Naive B cell (primary cell): ENCODE measurements at places on chromosomes 1 and 21. TPM values are rescaled to one million over a fixed set of nuclear protein-coding genes. Genes with fewer than 3 reads are reported as not detected.

CD2 gene
- 1.1 TPM for polyA plus RNA-seq

DYNLT5 gene
- not detected for polyA plus RNA-seq

CDKN2C gene
- polyA plus RNA-seq = 1.1 TPM

SEMA4A gene
- polyA plus RNA-seq = 34.9 TPM

TFF3 gene
- not detected for polyA plus RNA-seq

HCN3 gene
- polyA plus RNA-seq = not detected

AK2 gene
- 130 TPM for polyA plus RNA-seq

TNFRSF9 gene
- polyA plus RNA-seq = not detected

WNT4 gene
- polyA plus RNA-seq = not detected

VSIG8 gene
- not detected for polyA plus RNA-seq

PERM1 gene
- polyA plus RNA-seq = not detected

PLA2G2A gene
- polyA plus RNA-seq = not detected

CELA3B gene
- polyA plus RNA-seq = not detected

RGS2 gene
- 83.1 TPM for polyA plus RNA-seq

LDLRAD1 gene
- polyA plus RNA-seq = not detected

KCNN3 gene
- polyA plus RNA-seq = not detected

C1QTNF12 gene
- polyA plus RNA-seq = not detected

KANK4 gene
- not detected for polyA plus RNA-seq

BSND gene
- polyA plus RNA-seq = not detected

NDUFV3 gene
- polyA plus RNA-seq = 11.9 TPM

GUCA2B gene
- polyA plus RNA-seq = not detected

KRTAP12-2 gene
- polyA plus RNA-seq = not detected

SLC44A5 gene
- polyA plus RNA-seq = 0.17 TPM

KIF14 gene
- not detected for polyA plus RNA-seq

CFHR1 gene
- polyA plus RNA-seq = not detected

IFFO2 gene
- 0.85 TPM for polyA plus RNA-seq

PSEN2 gene
- polyA plus RNA-seq = 8.3 TPM

KCNE2 gene
- not detected for polyA plus RNA-seq

RHD gene
- 0.32 TPM for polyA plus RNA-seq

OR2L2 gene
- 1.7 TPM for polyA plus RNA-seq

SPRR2B gene
- not detected for polyA plus RNA-seq

SIM2 gene
- not detected for polyA plus RNA-seq

CLCA4 gene
- not detected for polyA plus RNA-seq

TIAM1 gene
- 0.31 TPM for polyA plus RNA-seq

EXTL1 gene
- polyA plus RNA-seq = not detected

GRIK1 gene
- polyA plus RNA-seq = not detected

PALMD gene
- not detected for polyA plus RNA-seq

PDC gene
- polyA plus RNA-seq = not detected

MX1 gene
- 113 TPM for polyA plus RNA-seq
